ENCODE measurements at places on chromosomes 5 and 9.

DNA sequence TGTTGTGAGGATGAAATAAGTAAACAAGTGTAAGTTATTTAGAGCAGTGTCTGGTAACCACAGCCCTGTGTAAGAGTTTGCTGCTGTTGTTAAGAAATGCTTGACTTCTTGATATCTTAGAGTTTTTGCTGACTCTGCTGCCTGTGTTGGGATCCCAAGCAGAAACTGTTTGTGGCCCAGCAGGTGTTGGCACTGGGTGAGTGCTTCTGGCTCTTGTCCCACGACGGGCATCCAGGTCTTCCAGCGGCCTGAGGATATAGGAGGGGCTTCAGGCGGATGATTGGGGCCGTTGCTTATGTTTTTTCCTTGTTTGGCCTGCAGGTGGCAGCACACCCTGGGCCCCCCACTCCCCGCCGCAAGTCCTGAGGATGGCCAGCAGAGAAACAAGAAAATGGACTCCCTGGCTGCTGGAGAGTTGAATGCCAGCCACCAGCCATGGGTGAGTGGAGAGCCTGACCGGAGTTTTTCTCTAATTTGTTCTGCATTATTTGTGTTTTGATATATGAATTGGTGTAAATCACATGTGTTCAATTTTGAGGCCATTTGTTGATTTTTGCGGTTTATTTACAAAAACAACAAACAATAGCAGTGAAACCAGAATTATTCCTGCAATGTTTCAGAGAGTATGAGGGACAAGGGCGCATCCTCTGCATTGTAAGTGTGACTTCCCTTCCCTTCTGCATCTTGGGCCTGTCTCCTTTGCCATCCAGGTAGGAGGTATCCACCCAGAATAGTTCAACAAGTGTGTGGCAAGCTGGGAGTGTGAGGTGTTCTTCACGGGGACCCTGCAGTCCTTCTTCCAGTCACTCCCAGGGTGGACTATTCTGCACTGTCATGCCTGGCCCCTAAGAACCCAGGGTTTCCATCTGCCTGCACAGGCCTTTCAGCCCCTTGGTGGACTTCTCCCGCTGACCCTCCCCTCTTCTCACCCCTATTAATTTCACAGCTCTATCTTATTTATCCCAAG is 50.3 kb downstream of the SLC22A5 start:
- DNase-seq = peak; percentile 75

- no peak for DNase-seq
These were observed 468.8 kb upstream of the DMAC1 start for GRCh38 chr9:8268216-8268878.

GRCh38 chr9:1217076-1217475 is 166.9 kb downstream of the DMRT2 start:
- DNase-seq = no peak

- no peak for DNase-seq
These were observed 85.2 kb upstream of the CLINT1 start for GRCh38 chr5:157944077-157944633.

- DNase-seq = no peak
These were observed 208.6 kb downstream of the DRD1 start for GRCh38 chr5:175235251-175235960.

DNA sequence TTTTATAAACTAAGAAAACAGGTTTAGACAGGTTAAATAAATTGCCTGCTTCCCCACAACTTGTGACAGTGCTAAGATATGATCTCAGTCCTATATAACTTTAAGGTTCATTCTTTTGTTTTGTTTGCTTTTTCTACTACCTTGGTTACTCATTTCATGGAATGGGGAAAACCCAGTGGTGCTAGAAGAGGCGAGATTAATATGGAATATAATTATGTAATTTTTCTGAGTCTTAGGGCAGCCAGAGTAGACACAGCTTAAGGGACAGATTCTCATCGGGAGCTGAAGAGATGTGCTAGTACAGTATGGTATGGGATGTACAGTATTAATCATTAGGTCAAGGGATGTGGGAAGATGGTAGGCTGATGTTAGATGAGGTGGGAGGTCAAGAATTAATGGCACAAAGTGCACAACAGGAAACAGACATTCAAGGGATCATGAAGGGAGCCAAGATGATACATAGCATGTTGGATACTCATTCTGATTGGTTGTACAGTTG is 6.2 kb downstream of the TRIM32 start:
- no peak for DNase-seq

DNA sequence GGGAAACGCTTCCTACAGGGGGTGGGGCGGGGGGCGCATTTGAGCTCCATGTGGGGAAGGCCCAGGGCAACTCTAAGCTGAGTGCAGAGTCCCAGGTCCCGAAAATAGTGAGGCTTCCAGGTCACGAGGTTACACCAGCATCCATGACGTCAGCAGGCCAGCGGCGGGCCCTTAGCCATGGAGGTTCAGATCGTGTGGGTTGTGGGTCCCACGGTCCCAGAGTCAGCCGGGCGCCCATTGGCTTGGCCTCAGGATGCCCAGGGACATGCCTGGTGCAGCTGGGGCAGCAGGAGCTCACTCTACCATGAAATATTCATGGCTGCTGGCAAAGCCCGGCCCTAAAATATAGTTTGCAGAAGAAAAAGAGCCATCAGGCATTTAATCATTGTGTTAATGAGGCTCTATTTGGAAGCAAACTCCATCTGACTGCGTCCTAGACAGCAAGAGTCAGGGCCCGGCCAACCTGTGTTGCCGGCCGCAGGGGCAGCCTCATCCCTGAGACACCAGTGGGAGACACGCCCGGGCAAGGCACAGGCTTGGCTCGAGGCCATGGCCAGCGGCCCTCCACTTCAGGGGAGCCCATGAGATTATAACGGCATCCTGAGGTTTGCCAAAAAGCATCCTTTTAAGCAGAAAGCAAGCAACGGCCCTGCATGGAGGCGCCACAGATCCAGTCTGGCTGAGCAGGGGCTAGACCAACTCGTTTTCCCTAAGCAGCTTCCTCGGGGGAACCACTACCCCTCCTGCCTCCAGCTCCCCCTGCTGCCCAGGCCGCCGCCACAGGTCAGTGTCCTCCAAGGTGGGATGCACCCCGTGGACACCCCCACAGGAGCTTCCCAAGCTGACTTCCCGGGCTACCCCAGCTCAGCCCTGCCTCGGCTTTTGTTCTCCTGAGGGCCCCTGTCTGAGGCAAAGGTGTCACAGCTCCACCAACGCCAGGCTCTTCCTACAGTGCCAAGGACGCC is 108.9 kb upstream of the PPP1R26 start:
- no peak for DNase-seq

DNA sequence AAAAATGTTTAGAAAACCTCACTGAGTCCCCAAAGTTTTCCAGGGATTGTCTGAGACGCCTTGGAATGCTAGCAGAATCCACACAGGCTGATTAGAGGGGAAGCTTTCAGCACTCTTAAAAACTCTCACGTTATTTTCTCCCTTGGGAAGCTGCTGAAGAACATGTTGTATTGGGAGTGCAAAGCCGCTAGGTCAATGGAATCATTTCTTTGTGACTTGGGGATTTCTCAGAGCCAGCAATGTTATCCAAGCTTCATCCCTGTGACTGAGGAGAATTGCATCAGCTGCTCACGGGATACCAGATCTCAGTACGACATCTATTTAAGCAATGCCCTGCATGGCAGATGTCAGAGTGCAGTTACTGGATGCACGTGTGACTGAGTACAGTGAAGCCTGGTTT is 426.4 kb upstream of the MPDZ start:
- no peak for DNase-seq

DNA sequence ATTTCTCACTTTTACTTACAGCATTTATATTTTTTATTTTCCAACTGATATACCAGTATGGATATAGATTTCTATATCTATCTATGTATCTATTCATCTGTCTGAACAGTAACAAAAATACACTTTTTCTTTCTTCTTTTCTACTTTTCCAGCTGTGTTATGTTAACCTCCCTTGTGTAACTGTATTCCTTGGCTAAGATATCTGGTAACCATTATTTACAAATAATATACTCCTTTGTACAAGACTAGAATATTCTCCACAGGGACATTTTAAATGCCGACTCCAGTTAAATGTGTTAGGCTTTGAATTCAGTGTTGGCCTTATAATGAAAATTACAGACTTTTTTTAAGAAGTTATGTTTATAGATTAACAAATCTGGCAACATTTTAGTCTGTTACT is 168.7 kb downstream of the XRCC4 start:
- DNase-seq = no peak

- no peak for DNase-seq
These were observed 11.9 kb downstream of the DAB2 start for GRCh38 chr5:39412721-39413394.

GRCh38 chr9:136392538-136393449 is 7.2 kb downstream of the SNAPC4 start:
- DNase-seq = no peak

DNA sequence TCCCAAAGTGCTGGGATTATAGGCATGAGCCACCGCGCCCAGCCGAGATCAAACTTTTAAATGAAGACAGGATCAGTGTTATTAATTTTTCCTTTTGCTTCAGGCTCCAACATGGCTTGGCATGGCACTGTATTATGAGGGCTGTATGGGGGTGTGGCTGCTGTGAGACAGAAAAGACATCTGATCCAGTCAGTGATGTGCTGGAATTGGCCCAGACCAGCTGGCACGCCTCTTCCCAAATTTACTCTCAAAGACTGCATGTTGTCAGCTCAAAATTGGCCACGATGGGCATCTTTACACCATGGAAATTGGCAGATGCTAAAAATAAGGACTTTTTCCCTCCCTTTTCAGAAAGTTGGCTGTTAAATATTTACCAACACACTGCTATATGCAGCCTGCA is 12.1 kb upstream of the COL27A1 start:
- DNase-seq = no peak

DNA sequence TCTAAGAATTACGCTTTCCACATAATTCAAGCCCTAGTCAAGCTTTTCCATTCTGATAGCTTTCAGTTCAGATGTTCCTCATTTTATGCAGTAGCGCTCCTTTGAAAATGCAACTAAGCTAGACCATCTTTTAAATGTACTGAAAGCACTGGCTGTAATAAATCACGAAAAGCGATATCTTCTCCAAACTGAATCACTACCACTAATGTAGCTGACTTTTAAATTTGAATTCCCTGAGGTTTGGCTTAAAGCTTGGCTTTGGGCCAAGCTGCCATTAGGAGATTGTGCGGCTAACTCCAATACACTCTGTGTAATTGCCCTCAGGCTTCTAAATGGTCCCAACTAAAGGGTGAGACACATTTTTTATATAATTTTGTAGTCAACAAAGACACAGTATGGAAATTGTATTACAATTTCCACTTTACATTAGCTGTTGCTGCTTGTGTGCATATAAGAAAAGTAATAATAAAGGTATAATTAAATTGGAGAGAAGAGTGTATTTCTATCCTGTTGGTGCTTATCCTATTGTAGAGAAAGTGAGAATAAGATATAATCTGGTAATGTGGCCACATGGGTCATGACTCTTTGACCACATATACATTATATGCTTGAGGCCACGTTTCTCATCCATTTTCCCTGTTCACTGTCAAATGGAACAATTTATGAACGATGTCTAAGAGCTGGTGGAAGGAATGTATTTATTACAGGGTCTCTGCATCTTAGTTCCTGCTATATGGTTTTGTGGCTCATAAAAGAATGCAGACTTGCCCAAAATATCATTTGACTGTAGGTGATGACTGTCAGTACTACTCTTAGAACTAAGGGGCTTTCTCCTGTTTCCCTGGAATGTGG is 118.7 kb upstream of the TAF11L2 start:
- DNase-seq = no peak

DNA sequence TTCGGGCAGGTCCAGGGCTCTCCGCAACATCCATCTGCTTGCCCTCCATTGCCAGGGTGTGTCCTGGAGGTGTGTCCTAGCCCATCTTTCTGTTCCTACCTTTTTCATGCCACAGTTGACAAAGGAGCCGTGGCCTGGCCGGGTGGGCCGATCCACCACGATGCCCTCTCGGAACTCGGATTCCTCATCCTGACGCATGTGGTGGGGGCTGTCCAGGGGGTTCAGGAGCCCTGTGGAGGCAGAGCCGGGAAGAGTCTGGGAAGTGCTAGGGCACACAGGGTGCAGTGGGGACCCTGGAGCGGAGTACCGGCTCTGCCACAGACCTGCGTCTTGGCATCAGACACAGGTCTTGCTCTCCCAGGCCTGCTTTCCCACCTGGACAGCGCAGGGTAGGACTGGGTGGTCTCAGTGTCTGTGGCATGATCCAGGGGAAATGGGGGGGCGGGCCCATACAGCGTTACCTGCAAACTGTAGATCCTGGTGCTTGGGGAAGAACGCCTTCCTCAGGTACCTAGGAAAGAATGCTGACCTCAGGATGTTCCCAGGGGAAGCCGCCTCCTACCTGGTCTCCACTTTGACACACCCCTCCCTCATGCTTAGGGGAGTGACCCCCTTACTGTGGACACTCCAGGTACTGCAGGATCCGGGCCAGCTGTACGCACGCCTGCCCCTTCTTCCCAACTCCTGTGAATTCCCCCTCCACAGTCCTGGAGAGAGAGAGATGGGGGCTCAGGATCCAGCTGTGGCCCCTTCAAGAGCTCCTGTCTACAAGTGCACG is 3.5 kb downstream of the SPOUT1 start:
- DNase-seq = no peak

DNA sequence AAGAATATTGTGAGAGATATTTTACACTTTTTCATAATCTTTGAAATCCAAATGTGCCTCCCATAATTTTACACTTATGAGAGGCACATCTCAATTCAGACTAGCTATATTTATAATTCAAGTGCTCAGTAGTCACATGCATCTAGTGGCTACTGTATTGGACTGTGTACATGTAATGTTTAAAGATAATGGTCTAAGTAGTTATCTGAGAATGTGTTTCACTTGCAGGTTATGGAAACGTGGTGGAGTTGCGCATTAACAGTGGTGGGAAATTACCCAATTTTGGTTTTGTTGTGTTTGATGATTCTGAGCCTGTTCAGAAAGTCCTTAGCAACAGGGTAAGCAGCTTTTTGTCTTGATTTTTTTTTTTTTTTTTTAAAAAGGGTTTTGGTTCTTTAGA is 28.8 kb downstream of the G3BP1 start:
- DNase-seq = no peak

DNA sequence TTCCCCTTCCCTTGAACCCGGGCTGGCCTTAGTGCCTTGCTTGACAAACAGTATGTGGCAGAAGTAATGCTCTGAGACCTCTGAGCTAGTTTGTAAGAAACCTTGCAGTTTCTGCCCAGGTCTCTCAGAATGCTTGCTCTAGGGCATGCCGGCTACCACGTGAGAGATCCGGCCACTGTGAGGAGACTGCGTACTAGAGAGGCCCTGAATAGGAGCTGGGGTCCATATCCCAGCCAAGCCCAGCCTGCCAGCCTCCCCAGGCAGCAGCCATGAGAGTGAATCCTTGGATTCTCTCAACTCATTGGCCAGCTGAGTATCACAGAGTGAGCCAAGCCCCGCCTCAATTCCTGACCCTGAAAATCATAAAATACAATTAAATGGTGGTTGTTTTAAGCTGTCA is 16.0 kb upstream of the COL15A1 start:
- no peak for DNase-seq

Data from activated naive CD8-positive, alpha-beta T cell treated with anti-CD3 and anti-CD28 coated beads, Interleukin-2, amount 50 U/mL, for 24 hours (primary cell).